ENCODE measurements at places on chromosomes 5 and 9. TPM values are rescaled to one million over a fixed set of nuclear protein-coding genes. Genes with fewer than 3 reads are reported as not detected.

GRCh38 chr9:96566498-96567202 lies 53.0 kb downstream of the CDC14B start:
- H3K4me1 ChIP-seq: peaks cover 12% of the 10 kb centered on the region
- peak overlapping the region; percentile 77 for H3K4me3 ChIP-seq
- peak; percentile 80 for DNase-seq
- H3K36me3 ChIP-seq: no peaks in the 10 kb centered on the region

GRCh38 chr9:126361810-126362238 lies 35.2 kb downstream of the MVB12B start:
- no peak overlapping the region for H3K4me3 ChIP-seq
- DNase-seq: no peak
- no peaks in the 10 kb centered on the region for H3K36me3 ChIP-seq
- H3K27ac ChIP-seq: no peak overlapping the region
- H3K27me3 ChIP-seq: no peaks in the 10 kb centered on the region
- no peaks in the 10 kb centered on the region for H3K4me1 ChIP-seq

DNA sequence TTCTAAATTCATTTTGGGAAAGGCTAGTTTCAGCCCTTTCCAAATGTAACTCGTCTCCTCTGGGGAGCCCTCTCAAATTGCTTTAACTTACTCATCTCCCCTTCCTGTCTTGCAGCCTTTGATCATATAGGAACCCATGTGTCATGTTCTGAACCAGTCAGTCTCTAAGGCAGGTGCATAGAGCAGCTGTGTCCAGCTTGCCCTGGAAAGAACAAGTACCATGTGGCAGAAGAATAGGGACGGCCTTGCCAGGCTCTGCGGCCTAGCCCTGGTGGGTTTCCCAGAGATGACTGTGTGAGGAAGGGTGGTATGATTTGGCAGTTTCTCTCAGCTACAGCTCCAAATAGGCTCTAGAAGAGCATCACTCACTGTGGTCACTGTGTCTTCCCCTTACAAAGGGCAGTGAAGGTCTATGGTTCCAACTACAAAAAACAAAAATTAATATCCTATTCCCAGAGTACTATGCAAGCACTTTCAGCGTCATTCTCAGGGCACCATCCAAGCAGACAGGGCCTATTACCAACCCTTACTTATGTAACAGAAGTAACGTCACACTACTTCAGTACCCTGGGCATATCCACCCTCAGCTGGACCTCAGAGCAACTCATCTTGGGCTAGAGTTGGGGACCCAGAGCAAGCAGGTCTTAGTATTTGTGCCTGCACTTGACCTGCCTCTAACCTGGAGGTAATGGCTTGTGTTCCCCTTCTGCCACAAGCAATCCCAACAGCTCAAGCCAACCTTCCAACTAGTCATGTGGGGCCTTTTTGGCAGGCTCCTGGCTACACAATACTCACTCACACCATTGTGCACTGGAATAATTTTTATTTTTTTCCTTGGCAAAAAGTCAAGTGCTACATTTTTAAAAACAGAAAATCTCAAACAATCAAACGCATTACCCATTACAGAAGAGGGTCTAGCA lies 37.2 kb upstream of the UBAP2 start:
- peaks cover 46% of the 10 kb centered on the region for H3K36me3 ChIP-seq
- H3K4me3 ChIP-seq: no peak overlapping the region
- H3K27me3 ChIP-seq: no peaks in the 10 kb centered on the region
- H3K27ac ChIP-seq: no peak overlapping the region
- no peaks in the 10 kb centered on the region for H3K4me1 ChIP-seq
- no peak for DNase-seq

DNA sequence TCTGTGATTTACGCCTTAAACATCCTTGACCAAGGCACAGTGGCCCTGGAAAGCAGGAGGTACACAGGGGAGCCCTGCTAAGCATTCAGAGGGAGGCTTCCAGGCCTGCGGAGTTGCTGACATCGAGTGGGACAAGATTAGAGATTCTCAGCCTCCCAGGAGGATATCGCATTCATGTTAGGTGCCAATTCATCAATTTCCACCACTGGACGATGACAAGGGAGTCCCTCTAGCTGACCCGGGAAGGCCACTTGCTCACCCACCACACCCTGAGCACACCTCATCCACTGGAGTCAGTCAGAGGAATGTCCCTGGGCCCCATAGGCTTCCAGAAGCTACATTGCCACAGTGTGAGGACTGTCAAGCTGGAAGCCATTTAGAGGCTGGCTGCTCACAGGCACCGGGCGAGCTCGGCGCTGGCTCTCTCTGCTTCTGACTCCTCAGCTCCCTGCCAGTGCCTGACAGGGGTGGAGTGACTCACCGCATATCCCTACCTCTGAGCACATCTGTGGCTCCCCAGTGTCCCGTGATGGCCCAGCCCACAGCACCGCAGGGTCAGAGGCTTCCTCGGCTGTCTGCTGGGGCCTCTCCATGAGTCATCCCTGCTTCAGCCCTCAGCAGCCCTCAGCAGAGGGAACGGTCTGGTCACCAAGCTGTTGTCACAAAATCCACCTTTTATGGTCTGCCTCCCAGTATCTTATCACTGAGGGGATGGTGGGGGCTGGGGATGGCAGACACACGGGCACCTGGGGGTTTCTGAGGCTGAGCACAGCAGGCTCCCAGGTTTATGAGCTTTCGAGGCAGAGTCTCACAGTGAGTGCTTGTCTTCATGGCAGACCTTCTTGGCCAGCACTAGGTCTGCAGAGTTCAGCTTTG lies 117.5 kb downstream of the ZNF608 start:
- DNase-seq: no peak
- no peaks in the 10 kb centered on the region for H3K4me1 ChIP-seq
- no peak overlapping the region for H3K27ac ChIP-seq
- no peak overlapping the region for H3K4me3 ChIP-seq
- no peaks in the 10 kb centered on the region for H3K27me3 ChIP-seq
- no peaks in the 10 kb centered on the region for H3K36me3 ChIP-seq

DNA sequence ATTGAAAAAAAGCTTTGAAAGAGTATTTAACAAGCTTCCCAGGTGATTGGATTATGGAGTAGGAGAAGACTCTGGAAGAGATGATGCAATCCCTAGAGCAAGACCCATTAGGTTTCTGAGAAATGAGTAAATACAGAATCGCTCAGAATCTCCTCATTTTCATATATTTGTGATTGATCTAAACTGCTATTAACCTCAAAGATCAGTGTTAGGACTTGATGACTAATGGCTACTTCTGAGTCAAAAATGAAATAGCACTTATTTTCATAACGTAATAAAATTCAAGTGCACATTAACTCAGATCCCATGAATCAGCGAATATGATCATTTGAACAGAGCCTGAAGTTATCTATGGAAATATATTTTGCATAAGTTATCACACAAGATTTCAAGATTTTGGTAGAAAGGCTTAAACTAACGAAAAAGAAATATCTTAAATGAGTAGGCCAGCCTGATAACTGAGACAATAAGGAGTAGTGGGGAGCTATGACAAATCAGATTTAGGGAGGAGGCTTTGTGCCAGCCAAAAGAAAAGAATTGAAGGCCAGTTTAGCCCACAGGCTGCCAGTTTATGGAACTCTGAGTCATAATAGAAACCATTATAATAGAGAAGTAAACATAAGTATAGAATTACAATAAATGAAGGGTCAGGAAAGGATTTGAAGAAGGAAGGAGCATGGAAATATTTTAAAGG lies 106.7 kb upstream of the OSMR start:
- H3K36me3 ChIP-seq: no peaks in the 10 kb centered on the region
- H3K4me3 ChIP-seq: no peak overlapping the region
- no peak overlapping the region for H3K27ac ChIP-seq

CFAP157 gene
- 0.05 TPM for total RNA-seq

PCDHA12 gene
- total RNA-seq: under 0.01 TPM

MEF2C gene
- 12.8 TPM for total RNA-seq

All from thymus (tissue), 14 donors.